Fibroblast of pulmonary artery (primary cell): ENCODE measurements at places on chromosomes 5 and 9.
A peak's percentile ranks its signal among the peaks of the same experiment; 100 is the strongest.

- DNase-seq = no peak
Observed at GRCh38 chr9:133361507-133362092, 5.2 kb downstream of the SURF2 start.

DNA sequence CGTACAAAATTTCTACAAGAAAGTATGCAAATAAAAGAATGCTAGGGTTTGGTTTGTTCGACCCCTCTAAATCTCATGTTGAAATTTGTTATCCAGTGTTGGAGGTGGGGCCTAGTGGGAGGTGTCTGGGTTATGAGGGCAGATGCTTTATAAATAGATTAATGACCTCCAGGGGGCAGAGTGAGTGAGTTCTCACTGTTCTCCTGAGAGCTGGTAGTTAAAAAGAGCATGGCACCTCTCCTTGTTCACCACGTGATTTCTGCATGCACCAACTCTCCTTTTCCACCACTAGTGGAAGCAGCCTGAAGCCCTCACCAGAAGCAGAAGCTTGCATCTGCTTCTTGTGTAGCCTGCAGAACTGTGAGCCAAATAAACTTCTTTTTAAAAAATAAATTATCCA, 50.4 kb upstream of the FAM170A start:
- DNase-seq = peak; percentile 15

DNA sequence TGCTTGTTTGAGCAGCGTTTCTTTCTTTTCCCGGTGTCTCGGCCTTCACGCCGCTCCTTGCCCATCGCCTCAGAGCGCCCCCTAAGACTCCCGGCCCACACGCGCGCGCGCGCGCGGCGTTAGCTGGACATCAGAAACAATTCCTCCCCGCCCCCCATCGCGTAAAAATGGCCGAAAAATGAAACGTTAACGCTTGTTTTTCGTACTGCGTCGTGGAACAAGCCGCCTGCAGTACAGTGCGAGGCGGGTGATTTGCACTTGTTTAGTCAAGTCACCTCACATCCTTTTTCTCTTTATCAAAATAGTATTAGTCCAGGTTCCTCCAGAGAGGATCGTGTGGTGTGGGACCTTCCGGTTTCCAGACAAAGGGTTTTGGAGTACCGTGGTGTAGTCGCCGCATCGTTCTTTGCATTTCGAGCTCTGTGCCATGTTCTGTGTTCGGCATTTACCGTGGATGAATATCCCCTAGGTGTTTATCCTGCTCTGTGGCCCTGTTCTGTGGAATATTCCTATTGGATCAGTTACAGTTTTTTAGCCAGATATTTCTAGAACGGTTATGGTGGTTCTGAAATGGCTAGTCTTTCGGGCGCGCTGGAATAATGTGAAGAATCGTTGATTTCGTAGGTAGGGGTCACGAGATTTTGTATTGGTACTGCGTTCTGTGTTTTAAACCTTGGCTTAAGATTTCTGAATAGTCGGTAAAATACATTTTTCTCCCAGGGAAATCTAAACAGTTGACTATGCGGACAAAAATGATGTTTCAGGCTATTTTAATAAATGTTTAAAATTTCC, 1.0 kb downstream of the MATR3 start:
- peak; percentile 81 for DNase-seq

DNA sequence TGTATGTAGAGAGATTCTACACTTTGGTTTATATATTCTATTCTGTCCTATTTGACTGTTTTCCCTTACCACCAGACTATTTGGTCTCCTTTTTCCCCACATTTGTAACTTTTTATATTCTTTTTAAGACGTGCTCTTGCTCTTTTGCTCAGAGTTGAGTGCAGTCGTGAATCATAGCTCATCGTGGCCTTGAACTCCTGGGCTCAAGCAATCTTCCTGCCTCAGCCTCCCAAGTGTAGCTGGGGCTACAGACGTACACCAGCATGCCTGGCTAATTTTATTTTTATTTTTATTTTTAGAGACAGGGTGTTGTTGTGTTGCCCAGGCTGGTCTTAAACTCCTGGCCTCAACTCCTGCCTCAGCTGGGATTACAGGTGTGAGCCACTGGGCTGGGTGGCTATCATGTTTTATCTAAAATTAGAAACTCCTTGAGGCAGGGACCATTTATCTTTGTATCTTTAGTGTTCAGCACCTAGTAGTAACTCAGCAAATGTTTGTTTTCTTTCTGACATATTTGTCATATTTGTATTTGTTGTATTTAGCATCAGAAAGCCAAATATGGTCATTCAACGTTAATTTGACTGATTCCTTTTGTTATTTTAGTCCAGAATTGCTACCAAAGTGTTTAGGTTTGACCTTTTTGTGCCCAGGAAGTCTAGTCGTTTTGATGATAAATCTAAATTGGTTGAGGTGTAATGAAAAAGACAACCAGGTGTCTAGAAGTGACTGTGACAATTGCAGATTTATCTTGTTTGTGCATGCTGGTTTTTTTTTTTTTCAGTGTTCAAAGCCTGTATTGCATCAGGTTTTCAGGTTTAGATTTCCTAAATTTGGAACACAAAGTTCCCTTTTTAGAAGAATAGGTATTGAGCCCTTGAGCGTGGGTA, 44.3 kb downstream of the ERBIN start:
- DNase-seq = no peak

DNA sequence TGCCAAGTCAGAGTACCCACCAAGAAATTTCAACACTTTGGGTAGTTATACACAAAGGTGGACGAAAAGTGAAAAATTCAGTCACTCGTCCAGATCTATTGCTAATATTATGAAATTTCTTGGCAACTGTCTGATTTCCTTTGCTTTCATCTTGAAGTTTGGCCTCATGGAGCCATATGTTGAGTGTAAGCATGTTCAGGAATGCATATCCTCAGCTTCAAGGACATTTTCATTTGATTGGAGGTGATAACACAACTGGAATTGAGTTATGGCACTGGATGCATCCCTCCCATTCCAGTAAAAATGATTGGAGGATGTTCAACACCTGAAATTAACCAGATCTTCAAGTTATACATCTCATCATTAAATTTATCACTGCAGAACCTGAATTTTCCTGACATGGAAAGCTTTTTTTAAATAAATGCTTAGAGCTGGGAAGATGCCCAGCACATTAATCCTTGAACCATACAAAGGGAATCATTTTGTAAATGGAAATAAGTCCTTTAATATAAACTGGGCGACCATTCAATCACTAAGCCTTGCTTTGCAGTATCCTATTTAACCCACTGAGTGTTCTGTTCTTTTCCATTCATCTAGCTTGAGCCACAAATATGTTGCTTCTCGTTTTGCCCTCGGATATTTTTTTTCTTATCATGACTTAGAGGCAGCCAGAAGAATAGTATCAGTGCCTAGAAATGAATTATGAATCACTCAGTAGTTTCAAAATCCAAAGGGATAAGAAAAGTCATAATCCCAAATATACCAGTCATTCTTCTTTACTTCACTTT, 273.7 kb upstream of the PIK3R1 start:
- peak; percentile 76 for DNase-seq

- DNase-seq = no peak
Observed at GRCh38 chr9:85876628-85877027, 64.3 kb upstream of the NAA35 start.

DNA sequence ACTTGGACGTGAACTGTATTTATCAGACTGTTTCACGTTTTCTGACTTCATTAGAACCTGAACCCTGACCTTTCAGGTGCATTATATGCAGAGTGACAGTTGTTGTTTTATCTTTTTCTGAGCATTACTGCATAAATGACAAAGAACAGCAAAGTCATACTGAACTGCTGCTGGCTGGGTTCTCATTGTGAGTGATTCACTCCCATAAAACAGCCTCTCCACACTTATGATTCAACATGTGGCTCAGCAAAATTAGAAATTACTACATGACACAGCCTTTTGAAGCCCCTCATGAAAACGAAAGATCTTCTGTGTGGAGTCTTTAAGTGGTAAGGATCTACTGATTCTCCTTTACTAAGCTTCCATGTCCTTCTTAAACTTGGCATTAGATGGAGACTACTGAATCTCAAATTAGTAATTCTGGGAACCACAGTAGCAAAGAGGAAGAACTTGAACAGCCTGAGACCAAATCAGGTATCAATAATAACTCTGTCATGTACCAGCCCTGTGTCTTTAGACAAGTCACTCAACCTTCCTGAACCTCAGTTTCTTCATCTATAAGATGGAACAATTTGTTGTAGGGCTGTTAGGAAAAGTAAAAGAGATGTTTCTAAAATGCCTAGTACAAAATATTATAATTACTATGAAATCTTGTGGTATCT, 172.3 kb upstream of the GNA14 start:
- peak; percentile 62 for DNase-seq

GRCh38 chr5:141850786-141851185, 27.4 kb downstream of the PCDH1 start:
- DNase-seq = no peak

- DNase-seq = no peak
Observed at GRCh38 chr5:73236541-73237128, 63.6 kb downstream of the TMEM174 start.

- DNase-seq = no peak
Observed at GRCh38 chr5:154278908-154279307, 88.4 kb downstream of the GALNT10 start.

DNA sequence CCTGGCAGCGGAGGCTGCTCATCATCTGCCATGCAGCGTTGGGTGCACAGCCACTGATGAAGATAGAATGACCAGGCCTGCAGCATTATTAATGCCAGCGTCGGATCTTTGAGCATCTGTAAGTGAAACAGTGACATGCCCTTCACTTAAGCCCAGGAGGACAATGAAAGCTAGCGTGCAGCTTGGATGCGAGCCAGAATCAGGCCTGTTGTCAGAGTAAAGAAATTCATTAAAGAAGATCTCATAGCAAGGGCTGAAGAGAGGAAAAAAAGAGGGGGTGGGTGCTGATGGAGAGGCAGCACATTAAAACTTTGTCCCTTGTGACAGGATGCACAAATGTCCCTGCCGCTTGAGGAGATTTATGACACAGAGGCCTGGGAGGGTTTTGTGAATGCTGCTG, 186.1 kb upstream of the MAST4 start:
- no peak for DNase-seq

- DNase-seq = no peak
Observed at GRCh38 chr5:16849181-16849580, 86.9 kb downstream of the MYO10 start.

GRCh38 chr5:141485321-141486055, 658 bp downstream of the PCDHGC4 start:
- DNase-seq = no peak

GRCh38 chr5:143554187-143554717, 150.8 kb upstream of the NR3C1 start:
- peak; percentile 94 for DNase-seq

DNA sequence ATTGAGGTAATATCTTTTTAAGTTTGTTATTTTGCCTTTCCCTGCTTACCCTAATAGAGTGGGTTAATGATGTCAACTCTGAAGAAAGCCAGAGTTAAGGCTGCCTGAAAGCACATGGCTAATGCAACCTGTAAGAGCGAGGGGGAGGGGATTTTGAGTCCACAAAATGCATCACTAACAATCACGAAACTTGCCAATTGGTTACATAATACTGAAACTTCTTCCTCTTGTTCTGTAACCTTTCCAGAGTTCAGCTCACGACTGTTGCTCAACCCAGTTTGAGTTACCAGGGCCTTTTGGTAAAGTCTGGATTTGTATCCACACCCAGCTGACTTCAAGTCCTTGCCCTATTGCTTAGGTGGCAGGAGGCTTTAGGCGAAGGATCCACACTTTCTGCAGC, 308.8 kb downstream of the EFNA5 start:
- peak; percentile 95 for DNase-seq

GRCh38 chr5:56112526-56113121, 117.9 kb upstream of the IL6ST start:
- peak; percentile 43 for DNase-seq

DNA sequence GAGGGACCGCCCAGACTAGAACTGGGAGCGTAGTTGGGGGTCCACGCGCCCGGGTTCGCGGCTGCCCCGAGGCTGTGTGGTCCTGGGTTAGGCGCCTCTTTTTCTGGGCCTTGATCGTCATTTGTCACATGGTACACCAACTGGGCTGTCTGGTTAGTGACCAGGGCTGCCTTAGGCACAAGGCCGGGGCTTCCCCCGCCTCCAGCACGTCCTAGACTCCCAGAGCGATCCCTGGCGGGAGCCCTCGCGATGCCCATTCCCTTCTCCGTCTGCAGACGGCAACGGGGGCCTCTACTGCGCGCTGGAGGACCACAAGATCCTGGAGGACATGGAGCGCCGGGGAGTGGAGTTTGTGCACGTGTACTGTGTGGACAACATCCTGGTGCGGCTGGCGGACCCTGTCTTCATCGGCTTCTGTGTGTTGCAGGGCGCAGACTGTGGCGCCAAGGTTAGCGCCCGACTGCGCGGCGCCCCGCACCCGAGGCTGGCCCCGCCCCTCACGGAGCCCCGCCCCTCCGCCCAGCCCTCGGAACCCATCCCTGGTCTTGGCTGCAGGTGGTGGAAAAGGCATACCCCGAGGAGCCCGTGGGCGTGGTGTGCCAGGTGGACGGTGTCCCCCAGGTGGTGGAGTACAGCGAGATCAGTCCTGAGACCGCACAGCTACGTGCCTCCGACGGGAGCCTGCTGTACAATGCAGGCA, 1.5 kb downstream of the UAP1L1 start:
- DNase-seq = no peak

- DNase-seq = no peak
Observed at GRCh38 chr5:137446615-137447014, 52.5 kb downstream of the SPOCK1 start.

DNA sequence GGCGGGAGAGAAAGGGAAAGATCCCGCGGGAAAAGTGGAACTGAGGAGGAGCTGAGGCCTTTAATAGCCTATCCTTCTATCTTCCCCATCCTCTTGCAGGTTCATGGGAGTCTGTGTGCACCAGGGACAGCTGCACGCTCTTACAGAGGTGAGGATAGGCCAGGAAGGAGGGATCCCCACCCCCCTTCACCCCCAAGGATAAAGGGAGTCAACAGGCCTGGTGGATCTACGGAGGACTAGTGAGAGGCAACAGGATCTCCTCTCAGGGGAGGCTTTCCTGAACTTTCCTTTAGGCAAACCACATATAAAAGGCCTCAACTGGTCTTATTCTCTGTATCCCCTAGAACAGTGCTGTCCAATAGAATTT, 1.1 kb downstream of the TESK1 start:
- no peak for DNase-seq

GRCh38 chr9:115237385-115237998, 119.5 kb upstream of the TNC start:
- DNase-seq = peak; percentile 40

- no peak for DNase-seq
Observed at GRCh38 chr5:179273441-179274145, 71.7 kb downstream of the ADAMTS2 start.

DNA sequence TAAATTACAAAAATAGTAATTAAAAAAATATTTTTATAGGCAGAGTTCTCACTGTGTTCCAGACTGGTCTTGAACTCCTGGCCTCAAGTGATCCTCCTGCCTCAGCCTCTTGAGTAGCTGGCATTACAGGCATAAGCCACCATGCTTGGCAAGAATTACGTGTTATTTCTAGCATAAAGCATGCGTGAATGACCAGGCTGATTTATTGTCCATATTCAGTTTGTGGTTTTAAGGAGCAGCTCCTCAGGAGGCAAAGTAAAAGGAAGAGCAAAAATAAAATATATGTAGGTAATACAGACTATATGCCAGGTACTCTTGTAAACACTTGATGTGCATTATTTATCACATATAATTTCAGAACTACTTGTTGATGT, 7.1 kb upstream of the CD180 start:
- no peak for DNase-seq
